ENCODE measurements at places on chromosomes 4 and X.

- no peak for DNase-seq
Measured at GRCh38 chrX:70001269-70001668, 48.5 kb downstream of the AWAT2 start.

GRCh38 chr4:38150766-38151165 is 190.6 kb downstream of the PTTG2 start:
- DNase-seq = no peak

- DNase-seq = no peak
Measured at GRCh38 chr4:140819610-140820009, 63.4 kb upstream of the TBC1D9 start.

- no peak for DNase-seq
Measured at GRCh38 chrX:79412972-79413371, 45.8 kb upstream of the ITM2A start.

GRCh38 chr4:157204634-157205244 is 15.8 kb upstream of the GRIA2 start:
- no peak for DNase-seq

- DNase-seq = no peak
Measured at GRCh38 chr4:176467001-176467400, 147.2 kb downstream of the SPCS3 start.

DNA sequence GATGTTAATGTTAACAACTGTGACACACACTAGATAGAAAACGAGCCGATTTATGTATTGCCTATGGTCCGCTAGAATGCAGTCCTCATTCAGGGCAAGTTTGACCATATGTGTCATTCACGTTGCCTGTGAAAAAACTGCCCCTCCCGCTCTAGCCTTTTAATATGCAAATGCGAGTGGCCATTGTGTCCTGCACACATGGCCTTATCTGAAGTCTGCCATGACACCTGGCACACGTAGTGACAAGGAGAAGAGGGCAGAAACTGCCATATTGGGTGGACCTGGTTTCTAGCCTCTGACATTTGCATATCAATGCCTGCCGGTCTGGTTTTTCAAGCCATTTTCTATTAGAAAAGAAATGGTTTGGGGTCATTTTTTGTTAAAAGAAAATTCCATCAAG is 303.3 kb upstream of the TECRL start:
- DNase-seq = no peak

DNA sequence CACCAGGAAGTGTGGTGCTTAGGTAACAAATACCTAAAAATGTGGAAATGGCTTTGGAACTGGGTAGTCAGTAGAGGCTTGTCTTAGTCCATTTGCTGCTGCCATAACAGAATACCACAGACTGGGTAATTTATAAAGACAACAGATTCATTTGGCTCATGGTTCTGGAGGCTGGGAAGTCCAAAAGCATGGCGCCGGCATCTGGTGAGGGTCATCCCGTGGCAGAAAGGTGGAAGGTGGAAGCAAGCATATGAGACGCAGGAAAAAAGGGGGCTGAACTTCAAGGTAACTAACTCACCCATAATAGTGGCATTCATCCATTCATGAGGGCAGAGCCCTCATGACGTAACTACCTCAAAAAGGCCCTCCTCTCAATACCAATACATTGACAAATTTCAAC is 6.6 kb downstream of the FAM3A start:
- no peak for DNase-seq

DNA sequence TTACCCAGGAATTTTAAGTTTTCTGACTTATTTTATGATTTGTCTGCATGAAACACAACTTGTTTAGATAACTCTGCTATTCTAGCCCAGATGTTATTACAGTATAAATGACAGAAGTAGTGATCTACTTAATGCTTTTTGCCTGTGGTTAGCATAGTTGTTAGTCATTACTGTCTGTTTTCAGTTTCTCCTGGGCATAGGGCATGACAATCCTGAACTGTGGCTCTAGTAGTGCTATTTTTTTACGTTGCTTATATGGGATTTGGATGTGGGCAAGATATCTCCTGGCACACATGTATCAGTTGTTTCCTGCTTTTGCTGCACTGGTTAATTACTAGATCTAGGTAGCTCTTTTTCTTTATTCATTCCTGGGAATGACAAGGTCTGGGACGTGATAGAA is 1005.8 kb downstream of the PCDH18 start:
- no peak for DNase-seq

- no peak for DNase-seq
Measured at GRCh38 chrX:25427873-25428555, 412.2 kb upstream of the ARX start.

GRCh38 chr4:66604192-66604591 is 933.9 kb upstream of the EPHA5 start:
- no peak for DNase-seq

- no peak for DNase-seq
Measured at GRCh38 chr4:82681754-82682153, 116.8 kb downstream of the SCD5 start.

DNA sequence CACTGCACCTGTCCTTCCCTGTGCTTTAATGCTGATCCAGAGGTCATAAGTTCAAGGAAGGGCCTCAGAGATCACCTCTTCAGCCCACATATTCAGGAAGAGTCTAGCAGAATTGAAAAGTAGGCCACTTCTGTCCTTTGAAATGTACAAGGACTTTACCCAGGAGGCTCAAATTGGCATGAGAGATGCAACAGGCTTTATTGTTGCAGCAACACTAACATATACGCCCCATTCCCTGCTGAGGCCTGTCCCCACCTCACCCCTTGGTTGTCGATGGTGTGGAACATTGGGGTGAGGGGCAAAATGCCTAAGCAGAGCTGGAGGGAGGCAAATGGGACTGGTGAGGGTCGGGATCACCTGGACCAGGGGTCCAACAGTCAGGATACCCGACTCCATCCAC is 2.8 kb downstream of the PRAF2 start:
- no peak for DNase-seq

DNA sequence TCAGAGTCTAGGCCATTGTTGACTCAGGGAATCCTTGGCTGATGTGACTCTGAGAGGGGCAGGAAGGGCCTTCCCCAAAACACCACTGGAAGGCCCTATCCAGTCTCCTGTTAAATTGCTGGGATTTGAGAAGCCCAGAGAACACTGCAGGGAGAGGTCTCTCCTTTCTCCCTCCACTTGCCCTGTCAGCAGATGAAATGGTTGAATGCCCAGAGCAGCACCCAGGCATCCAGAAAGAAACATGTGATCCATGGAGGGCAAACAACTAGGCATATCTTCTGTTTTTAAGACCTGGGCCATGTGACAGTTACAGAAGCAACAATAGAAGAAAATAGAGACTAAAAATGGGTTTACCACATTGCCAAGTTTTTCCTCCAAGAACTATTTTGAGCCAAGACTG is 291.1 kb downstream of the QDPR start:
- DNase-seq = no peak

DNA sequence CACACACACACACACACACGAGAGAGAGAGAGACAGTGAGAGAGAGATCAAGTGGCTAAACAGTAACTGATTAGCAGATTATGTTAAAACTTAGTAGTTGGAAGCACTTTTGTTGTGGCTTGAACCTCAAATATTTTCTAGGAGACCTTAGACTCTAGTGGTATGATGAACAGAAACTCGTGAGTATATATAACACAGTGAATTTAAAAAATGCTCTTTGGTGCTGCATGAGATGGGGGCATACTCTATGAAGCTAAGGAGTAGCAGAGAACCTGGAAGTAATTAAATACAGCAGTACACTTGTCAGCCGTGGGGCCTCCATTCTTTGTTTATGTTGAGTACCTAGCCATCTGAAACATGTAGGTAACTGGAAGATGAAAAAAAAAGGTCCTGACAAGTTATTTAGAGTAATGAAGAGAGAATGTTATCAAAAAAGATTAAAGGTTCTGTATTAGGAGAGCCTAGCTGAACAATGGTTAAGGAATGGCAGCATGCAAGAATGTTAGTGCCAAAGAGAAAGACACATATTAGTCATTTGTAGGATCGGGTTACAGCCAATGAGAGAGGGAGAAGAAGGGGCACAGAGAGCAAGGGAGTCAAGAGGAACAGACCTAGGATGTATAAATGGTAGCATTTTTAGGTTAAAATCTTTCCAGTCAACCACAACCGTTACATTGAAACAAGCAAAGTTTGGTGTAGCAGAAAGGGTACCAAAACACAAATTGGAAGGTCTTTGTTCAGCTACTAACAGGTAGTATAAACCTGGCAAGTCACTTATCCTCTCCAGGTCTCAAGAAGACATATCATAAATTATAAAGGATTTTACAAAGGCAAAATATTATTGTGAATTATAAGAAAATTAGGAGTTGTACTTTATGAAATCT is 316.7 kb upstream of the DIPK2B start:
- no peak for DNase-seq

GRCh38 chr4:55424791-55425190 is 29.0 kb downstream of the TMEM165 start:
- DNase-seq = no peak

GRCh38 chr4:143514169-143514495 is 630 bp downstream of the SMARCA5 start:
- DNase-seq = no peak

DNA sequence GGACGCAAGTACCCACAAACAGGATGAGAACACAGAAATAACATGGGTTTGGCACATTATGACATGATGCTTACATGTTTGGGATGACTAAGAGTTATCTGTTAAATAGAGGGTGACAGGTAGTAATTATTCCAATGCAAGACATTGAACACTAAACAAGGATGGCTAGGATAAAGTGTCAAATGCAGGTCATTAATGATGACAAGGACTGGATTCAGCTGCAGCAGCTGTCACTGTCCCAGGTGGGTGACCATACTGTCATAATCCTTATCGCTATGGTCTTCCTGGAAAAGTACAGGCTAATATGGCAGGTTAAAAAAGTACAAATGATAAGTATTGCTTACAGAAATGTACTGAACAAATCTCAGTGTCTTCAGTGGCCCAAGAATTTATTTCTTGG is 123.9 kb downstream of the ANTXR2 start:
- no peak for DNase-seq

- no peak for DNase-seq
Measured at GRCh38 chrX:115284877-115285276, 4.6 kb upstream of the LUZP4 start.

GRCh38 chr4:33296876-33297455 is 2576.8 kb downstream of the PCDH7 start:
- no peak for DNase-seq

- DNase-seq = no peak
Measured at GRCh38 chr4:5370286-5370685, 319.0 kb downstream of the STK32B start.

GRCh38 chrX:40273356-40274050 is 175.7 kb upstream of the BCOR start:
- no peak for DNase-seq

GRCh38 chr4:88585917-88586316 is 6.4 kb upstream of the HERC3 start:
- no peak for DNase-seq

- DNase-seq = no peak
Measured at GRCh38 chrX:70998411-70999027, 67.6 kb upstream of the SLC7A3 start.

DNA sequence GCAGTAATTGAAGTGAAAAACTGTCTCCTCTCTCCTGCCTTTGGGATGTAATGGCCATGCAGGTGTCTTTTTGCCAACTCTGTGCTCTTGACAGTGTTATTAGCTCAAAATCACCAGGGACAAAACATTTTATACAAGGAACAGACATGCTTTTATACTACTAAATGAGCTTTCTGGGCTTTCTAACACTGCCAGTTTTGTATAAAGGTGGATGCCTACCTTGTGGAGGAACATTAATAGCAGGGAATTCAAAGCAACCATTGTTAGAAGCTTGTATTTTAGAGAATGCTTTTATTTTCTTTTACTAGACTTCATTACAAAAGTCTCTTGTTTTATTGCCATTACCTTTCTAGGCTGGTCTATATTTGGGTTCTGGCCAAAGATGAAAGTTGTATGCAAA is 54.7 kb upstream of the ARSJ start:
- DNase-seq = no peak

DNA sequence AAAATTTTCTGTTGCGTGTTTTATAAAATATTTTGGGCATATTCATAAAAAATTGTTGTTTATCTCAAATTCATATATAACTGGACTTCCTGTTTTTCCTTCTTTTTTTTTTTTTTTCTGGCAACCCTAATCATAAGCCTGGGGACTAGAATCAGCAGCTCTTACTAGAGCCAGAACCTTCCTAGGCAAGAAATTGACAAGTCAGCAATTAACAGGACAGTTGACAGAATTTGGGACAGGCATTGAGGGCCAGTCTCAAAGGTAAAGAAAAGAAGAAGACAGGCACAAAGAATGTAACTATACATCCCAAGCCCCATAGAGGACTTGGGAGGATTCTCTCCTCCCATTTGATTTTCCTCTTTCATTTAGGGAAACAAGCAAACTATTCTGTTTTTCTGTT is 35.0 kb upstream of the HS3ST1 start:
- DNase-seq = no peak

DNA sequence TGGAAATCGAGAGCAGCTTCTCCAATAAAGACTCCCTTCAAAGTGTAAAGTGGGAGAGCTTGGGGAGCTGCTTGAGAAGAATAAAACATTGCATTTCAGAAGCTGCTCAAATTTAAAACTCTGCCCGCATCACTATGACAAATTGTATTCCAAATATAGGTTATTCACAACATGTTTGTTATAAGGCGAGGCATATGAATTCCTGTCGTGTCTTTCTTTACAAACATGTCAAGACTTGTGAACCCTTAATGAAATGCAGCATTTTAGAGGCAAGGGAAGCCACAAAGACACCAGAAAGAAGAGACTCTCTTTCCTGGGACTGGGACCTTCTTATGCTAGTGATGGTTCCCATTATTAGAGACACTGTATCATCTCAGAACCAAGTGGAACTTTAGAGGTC is 311.2 kb downstream of the DHX15 start:
- no peak for DNase-seq

DNA sequence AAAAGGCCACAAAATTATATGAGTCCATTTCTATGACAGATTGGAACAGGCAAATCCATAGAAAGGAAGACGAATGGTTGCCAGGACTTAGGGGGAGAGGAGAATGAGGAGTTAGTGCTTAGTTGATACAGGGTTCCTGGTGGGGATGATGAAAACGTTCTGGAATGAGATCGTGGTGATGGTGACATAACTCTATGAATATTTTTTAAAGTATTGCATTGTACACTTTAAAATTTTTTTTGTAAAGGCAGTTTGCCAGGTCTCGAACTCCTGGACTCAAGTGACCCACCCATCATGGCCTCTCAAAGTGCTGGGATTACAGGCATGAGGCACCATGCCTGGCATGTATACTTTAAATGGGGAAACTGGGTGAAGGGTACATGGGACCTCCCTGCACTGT is 9.9 kb upstream of the CCNQ start:
- no peak for DNase-seq

- no peak for DNase-seq
Measured at GRCh38 chrX:39260965-39261364, 459.7 kb downstream of the MID1IP1 start.

GRCh38 chr4:149296503-149296902 is 519.1 kb downstream of the IQCM start:
- DNase-seq = no peak

GRCh38 chrX:1453951-1454785 is 1.5 kb upstream of the ASMTL start:
- no peak for DNase-seq

GRCh38 chr4:17366496-17366895 is 145.4 kb downstream of the QDPR start:
- no peak for DNase-seq
